Thoracic aorta (tissue), 2 donors: ENCODE measurements at places on chromosomes 4 and X.

DNA sequence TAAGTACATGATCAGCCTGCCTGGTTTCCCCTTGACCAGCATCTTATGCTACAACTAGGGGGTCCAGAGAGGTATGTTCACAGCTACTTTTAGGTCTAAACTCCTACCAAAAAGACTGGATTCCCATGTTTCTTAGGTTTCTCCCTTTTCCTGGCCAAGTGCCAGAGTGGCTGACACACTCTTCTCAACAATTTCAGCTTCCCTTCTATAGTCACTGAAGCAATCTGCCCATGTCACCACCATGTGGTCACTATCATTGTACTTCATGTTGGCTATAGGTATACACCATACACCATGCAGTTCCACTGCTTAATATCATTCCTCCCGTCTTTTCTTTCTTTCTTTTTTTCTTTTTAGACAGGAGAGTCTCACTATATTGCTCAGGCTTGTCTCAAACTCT, 66.9 kb downstream of the KLHL13 start:
- DNase-seq = no peak

- no peak for DNase-seq
Observed at GRCh38 chr4:176376032-176376614, 56.4 kb downstream of the SPCS3 start.

GRCh38 chr4:173264684-173265185, 69.4 kb downstream of the HMGB2 start:
- no peak for DNase-seq

GRCh38 chr4:74188912-74189311, 31.0 kb downstream of the MTHFD2L start:
- no peak for DNase-seq

DNA sequence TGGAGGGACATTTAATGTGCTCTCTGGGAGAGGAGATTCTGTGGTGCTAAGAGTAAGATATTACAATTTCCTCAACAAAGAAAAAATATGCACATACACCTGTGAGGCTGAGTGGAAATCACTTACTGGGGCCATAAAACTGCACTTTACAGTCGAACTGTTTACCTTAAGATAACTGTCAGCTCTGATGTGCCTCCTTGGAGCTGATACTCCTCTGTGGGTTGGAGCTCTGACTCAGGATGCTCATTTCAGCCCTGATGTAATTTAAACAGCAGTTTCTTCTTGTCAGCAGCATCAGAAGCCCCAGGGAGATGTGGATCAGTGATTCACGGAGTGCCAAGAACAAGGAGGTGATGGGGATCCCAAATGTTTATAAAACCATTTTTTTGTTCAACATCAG, 241.9 kb upstream of the SFRP2 start:
- DNase-seq = no peak

- DNase-seq = no peak
Observed at GRCh38 chr4:184347251-184348239, 126.8 kb downstream of the IRF2 start.

GRCh38 chr4:11495818-11496217, 67.1 kb upstream of the HS3ST1 start:
- DNase-seq = no peak

DNA sequence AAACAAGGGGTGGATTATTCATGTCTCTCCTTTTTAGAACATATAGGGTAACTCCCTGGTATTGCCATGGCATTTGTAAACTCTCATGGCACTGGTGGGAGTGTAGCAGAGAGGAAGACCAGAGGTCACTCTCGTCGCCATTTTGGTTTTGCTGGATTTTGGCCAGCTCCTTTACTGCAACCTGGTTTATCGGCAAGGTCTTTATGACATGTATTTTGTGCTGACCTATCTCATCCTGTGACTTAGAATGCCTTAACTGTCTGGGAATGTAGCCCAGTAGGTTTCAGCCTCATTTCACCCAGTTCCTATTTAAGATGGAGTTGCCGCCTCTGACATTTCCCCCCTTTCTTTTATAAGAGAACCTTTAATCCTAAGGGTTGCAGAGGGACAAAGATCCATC, 45.8 kb downstream of the MGST2 start:
- DNase-seq = no peak

- no peak for DNase-seq
Observed at GRCh38 chrX:87924619-87925018, 407.0 kb downstream of the KLHL4 start.

DNA sequence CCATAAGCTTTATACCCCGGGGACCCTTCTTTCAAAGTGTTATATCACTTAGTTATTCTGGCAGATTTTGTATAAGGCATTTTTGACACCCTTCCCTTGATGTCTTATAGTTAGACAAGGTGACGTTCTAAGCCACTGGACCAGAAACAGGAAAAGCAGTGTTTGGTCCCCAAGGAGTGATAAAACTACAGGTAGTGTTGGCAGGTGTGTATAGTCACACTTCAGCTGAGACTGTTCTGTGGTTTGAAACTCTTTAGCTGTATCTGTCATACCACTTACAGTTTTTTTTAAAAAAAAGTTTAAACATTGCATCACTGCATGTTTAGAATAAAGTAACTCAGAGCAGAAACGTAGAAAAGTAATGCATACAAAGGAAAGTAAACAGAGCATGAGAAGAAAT, 48.5 kb downstream of the TLL1 start:
- DNase-seq = no peak

DNA sequence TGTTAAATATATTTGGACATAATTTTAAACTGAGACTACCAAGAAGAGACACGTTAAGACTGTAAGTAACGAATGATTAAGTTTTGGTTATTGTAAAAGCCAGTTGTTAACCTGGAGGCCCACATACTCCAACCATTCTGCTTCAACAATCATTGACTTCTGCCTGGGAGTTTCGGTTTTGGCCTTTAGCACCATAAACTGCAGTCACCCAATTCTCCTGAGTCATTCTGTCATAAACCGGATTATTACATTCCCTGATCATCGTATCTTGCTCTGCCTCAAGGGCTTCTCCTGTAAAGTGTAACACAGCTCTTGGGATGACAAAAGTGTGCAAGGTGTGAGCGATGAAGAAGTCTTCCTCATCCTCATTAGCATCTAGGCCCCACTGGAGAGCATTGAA, 46.9 kb upstream of the PABPC1L2A start:
- DNase-seq = no peak

DNA sequence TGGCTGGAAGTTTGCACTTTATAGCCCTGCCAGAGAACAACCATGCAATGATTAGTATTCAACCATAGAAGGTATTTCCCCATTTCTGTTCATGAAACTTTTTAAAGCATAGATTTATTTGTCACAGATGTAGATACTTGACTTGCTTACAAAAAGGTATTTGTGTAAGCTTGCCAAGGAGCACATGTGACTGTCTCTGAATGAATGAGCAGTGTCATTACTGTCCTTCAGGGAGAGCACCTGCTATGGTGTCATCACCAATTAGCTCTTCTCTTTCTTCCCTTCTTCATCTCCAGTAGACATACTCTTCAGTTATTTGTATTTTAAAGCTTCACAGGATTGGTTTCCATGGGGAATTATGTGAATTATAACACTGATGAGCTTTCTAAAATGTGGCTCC, 1064.7 kb upstream of the GRIA3 start:
- no peak for DNase-seq
